ENCODE measurements at places on chromosomes 6 and 20. TPM values are rescaled to one million over a fixed set of nuclear protein-coding genes. Genes with fewer than 3 reads are reported as not detected.

The TFAP2A gene
- not detected for total RNA-seq

- DNase-seq = no peak
Observed at GRCh38 chr6:149273318-149273717, 44.2 kb upstream of the TAB2 start.

- peak; percentile 73 for DNase-seq
Observed at GRCh38 chr6:6891949-6892461, 215.8 kb upstream of the RREB1 start.

The TP53TG5 gene
- total RNA-seq = not detected

The ZNF334 gene
- total RNA-seq = not detected

- no peak for DNase-seq
Observed at GRCh38 chr6:6716998-6717763, 128.7 kb downstream of the LY86 start.
